T-helper 2 cell treated with Interferon-gamma antibody and Interleukin-4, amounts not matched to agents 5 μg/mL and 100 μg/mL, for 36 hours (primary cell): ENCODE measurements at places on chromosomes 6 and 20.

DNA sequence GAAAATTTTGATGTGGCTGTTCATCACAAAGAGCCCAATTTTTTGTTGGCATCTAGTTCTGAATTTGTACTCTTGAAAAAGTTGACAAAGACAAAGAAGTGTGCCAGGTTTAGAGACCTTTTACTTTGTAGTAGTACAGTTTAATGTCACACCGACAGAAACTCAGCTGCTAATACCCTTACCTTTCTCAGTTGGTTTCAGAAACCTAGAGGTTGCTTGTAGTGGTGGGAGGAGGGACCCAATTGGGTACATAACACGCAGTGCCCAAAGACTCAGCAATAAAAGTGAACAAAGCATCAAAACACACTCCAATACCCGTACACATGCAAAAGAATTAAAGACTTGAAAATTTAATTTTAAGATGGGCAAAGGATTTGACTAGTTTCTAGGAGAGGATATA, 203.7 kb downstream of the CDKAL1 start:
- DNase-seq, result no peak

DNA sequence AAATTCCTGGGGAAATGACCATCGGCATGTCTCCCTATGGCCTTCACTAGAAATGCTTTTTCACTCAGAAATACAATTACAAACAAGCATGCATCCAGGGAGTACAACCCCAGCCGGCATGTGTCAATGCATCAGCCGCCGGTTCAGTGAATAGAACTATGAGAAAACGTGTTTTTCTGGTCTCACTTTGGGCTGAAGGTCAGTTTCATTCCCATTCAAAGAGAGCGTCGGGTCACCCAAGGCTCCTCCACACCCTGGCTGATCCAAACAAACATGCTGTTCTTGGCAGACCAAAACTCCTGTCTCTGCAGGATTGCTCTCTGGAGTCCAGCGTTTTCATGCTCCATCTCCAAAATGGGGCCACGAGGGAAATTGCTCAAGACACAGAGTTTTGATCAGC, 35.5 kb upstream of the NXT1 start:
- no peak for DNase-seq

DNA sequence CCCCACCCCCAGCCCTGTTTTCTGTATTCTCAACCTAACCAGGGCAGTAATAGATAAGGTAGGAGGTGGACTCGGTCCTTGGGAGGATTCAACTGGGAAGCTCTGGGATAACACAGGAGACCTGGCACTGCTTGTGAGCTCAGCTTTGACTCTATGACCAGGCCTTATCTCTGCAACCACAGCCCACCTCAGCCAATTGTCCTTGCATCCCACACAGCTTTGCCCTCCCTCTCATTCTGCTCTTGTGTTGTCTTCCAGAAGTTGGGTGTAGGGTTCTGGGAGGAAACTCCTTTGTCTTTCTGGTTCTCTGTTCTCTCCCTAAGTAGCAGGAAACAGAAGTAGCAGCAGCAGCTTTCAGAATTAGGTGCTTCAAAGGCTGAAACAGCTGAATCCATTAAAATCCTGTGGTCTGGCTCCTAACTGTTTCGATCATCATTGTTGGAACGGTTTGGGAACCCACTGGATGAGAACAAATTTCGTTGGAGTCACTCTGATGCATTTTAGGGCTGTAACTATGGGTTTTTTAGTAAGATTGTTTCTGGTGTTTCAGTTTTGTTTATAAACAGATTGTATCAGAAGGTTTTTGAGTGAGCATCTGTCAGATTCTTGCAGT, 32.4 kb upstream of the SNX9 start:
- no peak for DNase-seq

DNA sequence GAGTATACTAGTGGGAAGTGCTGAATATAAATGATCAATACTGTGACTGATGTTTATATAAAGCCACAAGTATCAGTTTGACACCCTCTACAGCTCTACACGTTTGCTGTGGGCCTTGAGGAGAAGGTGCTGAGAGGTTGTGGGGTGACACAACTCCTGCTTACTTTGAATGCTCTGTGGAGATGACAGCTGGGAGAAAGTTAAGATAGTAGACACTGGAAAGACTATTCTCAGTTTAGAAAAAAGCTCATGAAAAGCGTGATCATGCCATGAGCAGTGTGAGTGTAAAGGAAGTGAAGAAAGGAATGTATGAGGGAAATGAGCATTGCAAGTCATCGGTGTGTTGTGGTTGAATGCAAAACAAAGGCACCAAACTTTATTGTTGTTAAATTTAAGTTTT, 215.8 kb downstream of the UTRN start:
- no peak for DNase-seq
